ENCODE measurements at places on chromosomes 7 and 10.

- no peak for DNase-seq
Measured at GRCh38 chr10:32577448-32577847, 131.5 kb downstream of the CCDC7 start.

DNA sequence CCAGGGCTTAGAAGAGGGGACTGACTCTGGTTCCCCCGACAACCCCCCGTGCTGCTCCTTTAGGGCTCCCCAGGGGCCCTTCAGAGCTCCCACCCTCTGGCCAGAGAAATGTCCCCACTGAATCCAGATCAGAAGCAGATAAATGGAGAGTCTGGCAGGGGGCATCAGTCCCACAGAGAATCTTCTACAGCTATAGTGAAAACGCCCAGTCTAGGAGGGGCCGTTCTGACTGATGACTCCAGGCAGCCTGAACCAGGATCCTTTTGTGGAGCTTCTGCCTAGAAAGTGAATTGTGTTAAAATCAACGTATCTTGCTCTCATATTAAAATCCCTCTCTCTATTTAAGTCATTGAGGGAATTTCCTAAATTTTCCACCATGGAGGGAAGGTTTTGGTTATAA, 471.4 kb downstream of the LRMDA start:
- no peak for DNase-seq

DNA sequence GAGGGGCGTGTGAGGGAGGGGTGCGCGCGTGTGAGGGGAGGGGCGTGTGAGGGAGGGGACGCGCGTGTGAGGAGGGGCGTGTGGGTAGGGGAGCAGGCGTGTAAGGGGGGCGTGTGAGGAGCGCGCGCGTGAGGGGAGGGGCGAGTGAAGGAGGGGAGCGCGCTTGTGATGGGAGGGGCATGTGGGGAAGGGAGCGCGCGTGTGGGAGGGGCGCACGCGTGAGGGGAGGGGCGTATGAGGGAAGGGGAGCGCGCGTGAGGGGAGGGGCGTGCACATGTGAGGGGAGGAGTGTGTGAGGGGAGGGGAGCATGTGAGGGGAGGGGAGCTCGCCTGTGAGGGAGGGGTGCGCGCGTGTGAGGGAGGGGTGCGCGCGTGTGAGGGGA, 19.1 kb downstream of the MXI1 start:
- peak; percentile 49 for DNase-seq

DNA sequence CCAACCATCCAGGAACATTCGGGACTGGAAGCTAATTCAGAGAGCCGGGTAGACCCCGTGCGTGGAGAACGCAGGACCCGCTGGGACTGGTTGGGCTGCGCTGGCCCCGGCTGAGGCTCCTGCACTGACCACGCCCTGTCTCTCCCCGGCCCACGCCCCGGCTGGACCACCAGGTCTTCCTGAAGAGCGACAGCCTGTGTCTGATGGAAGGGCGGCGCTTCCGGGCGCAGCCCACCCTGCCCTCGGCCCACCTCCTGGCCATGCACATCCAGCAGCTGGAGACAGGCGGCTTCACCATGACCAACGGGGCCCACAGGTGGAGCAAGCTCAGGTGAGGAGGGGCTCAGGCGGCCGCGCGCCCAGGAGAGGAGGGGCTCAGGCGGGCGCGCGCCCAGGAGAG, 10.2 kb upstream of the UTF1 start:
- no peak for DNase-seq

GRCh38 chr10:15715619-15716227, 4.0 kb downstream of the ITGA8 start:
- DNase-seq, result peak; percentile 13

- no peak for DNase-seq
Measured at GRCh38 chr10:44792119-44792775, 118.9 kb upstream of the TMEM72 start.

GRCh38 chr7:139725077-139725476, 52.7 kb downstream of the HIPK2 start:
- DNase-seq, result no peak

DNA sequence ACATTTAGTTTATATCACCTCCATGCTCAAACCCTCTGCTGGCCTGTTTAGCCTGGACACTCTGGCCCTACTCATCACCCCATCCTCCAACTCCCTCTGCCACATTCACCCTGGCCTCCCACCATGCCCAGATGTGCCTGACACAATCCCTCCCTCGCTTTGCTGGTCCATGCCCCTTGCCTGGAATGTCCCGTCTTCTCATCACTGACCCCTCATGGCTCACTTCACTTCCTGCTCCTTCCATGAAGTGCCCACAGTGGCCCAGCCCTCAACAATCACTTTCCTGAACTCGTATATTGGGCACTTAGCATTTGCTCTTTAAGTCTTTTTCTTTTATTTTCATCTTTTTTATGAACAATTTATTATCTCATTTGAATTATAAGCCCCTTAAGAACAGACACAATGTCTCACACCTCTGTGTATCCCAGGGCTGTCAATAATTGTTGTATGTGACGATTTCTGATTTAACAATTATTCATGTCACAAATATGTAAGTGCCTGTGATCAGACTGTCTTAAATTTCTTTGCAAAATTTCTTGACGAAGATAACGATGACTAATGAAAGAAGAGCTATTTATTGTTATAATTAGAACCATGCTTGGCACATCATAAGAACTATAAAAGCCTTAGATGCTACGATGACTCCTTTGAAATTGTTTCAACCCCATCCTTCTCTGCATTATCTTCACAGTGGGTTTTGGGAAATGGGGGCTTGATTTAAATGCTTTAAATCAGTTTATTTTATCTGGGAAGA, 209.9 kb upstream of the YAE1 start:
- DNase-seq, result no peak

DNA sequence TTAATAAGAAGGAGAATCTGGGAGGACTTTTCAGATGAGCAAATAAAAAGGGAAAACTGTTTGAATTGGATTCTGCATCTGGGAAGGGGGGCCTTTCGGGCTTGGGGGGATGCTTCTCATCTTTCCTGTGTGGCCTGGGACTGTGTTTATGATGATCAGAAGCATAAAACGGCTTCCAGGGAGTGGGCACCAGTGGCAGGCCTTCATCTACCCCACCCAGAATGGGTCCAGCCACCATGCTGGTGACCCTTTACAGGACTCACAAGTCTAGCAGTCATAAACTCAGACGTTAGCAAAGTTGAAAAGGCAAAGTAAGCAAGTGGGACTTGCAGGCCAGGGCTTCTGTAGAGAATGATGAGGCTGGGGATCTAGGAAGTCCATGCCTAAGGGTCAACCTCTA, 198.3 kb upstream of the ZMIZ1 start:
- no peak for DNase-seq

- no peak for DNase-seq
Measured at GRCh38 chr7:47190462-47190861, 391.4 kb downstream of the TNS3 start.

DNA sequence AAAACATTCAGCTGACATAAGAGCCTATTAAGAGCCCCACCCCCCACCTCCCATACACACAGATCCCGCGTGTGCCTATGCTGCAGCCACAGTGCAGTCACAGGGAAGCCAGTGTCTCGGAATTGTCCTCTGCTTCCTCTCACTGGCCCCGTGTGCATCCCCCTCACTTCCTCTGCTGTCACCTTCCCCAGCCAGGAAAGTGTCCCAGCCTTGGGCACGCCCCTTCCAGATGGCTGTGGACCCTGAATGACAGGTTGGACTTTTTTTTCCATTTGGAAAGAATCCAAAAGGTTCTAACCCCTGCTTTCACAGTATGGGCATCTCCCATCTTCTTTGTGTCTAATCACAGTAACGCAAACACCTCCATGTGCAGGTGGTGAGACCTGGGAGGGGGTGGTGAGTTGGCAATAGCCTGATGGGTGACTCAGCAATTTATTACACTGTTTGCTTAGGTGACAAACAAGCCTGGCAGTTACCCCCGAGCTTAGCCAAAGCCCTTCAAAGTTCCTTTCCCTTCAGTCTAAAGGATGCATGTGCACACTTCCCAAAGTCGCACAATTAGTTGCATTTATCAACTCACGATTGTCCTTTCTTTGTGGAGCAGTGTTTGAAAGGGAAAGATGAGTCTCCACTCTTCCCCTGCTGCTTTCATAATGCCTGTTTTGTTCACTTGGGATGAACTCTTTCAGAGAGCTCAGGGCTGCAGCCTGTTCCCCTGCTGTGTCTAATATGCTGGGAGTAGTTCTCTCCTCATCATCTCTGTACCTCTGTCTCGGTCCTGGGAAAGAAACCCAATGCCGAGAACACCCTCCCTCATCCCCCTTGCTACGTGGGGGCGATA, 67.5 kb upstream of the EFCAB10 start:
- DNase-seq, result no peak

- no peak for DNase-seq
Measured at GRCh38 chr7:135224027-135224426, 9.6 kb upstream of the STRA8 start.

DNA sequence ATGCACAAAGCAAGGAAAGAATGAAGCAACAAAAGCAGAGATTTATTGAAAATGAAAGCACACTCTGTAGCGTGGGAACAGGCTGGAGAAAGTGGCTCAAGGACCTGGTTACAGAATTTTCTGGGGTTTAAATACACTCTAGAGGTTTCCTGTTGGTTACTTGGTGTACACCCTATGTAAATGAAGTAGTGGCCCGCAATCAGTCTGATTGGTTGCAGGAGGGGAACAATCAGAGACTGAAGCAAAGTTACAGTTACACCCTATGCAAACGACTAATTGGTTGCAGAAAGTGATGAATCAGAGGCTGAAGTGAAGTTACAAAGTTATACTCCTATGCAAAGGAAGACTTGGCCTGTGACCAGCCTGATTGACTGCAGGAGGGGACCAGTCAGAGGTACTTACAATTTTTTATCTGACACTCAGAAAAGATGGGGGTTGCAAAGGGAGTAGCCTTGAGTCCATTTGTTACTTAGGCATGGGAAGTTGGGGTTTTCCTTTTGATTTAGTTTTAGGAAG, 3.6 kb upstream of the MTPN start:
- peak; percentile 81 for DNase-seq

- no peak for DNase-seq
Measured at GRCh38 chr10:128489324-128490247, 363.4 kb upstream of the MKI67 start.

GRCh38 chr10:123945325-123945920, 53.8 kb upstream of the CPXM2 start:
- DNase-seq, result no peak

GRCh38 chr7:94431619-94432280, 37.1 kb downstream of the COL1A2 start:
- DNase-seq, result no peak

DNA sequence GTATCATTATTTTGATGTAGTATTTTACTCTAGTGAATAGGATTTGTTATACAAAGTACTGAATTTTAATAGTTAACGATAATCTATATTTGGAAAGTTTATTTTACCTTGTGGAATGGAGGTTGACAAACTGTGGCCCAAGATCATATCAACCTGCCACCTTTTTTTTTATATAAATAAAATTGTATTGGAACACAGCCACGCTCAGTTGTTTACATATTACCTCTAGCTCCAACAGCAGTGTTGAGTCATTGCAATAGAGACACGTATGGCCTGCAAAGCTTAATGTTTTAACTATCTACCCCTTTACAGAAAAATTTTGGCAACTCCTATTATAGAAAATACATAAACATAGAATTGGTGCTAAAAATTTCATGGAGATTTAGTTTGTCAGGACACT, 239.3 kb downstream of the THSD7A start:
- DNase-seq, result no peak

GRCh38 chr7:50450590-50451032, 461 bp upstream of the FIGNL1 start:
- no peak for DNase-seq

DNA sequence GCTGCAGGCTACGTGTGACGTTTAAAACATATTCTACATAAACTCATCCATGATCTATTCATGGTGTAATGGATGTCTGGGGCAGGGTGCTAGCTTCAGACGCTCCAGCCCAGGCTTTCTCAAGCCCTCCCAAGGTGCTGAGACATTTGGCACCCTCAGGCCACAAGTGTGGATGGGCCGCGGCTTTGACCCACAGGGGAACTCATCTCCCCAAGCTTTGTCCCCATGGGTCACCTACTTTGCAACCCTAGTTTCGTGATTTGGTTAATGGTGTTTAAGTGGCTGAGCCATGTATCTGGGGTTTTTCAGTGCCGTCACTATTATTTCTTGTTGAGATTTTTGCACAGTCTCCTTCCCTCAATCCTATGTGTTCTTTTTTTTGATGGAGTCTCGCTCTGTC, 66.0 kb downstream of the GRK5 start:
- DNase-seq, result no peak

GRCh38 chr7:93327006-93327633, 95.0 kb downstream of the VPS50 start:
- no peak for DNase-seq

- no peak for DNase-seq
Measured at GRCh38 chr7:81851413-81851812, 81.6 kb upstream of the HGF start.

DNA sequence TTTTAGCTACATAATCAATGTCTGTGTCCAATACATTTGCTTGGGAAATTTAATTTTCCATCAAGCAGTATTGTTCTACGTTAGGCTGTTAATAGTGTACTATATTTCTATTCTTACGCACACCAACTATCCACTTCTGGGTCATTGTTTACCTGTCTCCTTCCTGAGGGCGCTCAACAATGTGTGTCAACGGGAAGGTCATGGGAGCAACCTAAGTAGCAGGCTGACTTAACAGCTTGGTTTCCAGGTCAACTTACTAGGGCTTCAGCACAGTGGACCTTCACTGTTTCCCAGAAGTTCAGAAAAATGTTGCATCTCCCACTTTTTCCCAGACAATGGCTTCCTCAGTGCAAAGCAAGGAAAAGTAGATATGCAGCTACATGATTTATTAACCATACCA, 13.7 kb downstream of the THSD7A start:
- DNase-seq, result no peak

DNA sequence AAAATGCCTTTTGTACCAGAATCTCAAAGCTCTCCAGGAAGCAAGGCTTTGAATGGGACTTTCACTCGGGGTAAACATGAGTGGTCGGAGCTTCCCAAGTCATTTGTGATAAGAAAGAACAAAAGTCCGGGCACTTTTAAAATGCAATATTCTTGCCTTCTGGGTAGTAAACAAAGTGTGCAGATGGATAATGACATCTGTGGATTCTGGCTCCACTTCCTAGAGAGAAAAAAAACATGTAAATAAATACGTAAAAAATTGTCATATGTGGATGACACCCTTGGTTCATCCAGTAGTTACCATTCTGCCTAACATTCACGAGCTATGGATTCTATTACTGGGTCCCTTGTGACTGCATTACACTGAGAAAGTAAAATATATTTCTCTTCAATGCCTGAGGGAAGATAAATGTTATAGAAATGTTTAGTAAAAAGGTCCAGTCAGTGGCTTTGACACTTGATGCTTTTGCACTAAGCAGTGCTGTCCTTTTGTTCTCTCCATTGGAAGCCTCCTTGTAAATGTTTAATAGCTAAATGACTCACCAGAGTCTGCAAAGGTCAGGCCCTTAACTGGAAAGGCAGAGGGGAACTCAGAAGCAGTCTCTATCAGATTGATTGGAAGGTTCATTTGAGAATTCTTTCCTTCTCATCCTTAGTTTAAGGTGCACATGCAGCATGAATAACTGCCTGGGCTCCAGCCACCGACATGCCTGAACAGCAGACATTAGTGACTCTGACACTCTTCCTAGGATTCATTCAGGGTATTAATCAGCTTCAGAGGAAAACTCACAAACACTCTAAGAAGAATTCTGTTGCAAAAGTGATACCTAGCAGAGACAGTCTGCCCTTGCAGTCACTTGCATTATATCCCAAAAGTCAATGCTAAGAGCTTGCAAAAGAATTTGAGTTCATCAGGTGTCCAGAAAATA, 11.7 kb upstream of the EDRF1 start:
- DNase-seq, result no peak
